Liver (tissue), 10 donors: ENCODE measurements at places on chromosomes 6 and 20. TPM values are rescaled to one million over a fixed set of nuclear protein-coding genes. Genes with fewer than 3 reads are reported as not detected.
A peak's percentile ranks its signal among the peaks of the same experiment; 100 is the strongest.

DNA sequence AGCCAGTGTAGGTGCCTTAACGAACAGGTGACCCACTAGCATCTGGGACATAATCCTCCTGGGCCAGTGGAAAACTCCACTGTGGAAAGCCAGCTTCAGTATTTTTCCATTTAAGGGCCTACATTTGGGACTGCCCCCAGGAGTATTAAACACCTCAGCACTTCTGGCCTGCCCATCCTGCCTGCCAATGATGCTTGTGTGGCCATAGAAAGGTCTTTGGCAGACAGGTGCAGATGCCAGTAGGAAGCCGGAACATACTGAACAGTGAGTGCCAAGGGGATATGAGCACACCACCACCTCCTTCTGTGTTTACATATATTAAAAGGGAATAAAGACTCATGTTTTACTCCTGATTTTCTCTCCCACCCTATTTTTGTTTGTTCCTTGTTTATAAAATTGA, 19.9 kb downstream of the MCM8 start:
- peaks cover 8% of the 10 kb centered on the region for H3K36me3 ChIP-seq
- no peak for DNase-seq
- H3K27ac ChIP-seq, result no peak overlapping the region
- no peak overlapping the region for H3K4me3 ChIP-seq
- no peaks in the 10 kb centered on the region for H3K4me1 ChIP-seq

DNA sequence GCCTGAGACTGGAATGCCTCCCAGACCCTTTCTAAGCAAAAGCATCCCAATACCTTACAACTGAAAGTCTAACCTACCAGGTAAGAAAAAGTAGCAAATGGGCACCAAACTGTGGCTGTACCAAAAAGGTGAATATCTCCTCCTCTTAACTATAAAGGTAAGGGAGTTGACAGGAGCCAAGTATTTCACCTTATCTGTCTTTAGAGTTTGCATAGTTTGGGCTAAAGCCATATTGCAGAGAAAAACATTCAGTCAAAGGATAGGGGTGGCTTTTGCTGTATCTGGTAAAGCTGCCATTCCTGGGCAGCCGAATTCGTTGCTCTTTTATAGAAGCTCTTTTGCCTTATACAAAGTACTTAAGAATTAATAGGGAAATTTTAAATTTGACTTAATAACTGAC, 38.1 kb downstream of the PHF3 start:
- H3K36me3 ChIP-seq, result no peaks in the 10 kb centered on the region
- no peak overlapping the region for H3K4me3 ChIP-seq
- peaks cover 19% of the 10 kb centered on the region for H3K4me1 ChIP-seq
- no peak overlapping the region for H3K27ac ChIP-seq

DNA sequence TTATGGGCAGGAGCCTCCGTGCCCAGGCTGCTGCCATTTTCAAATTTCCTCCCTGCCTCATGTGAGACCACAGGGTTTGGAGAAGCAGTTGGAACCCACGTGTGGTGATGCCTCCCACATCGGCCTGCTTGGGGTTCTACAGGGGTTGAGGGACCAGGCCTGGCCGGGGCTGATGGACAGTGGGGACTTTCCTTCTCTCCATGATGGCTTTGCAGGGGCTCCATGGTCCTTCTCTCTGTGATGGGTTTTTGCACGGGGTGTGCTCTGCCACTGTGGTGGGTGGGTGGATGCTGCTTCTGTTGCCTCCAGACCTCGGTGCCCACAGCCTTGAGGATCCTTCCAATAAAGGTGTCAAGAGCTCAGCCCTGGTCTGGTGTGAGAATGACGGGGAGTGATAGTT, 54.4 kb downstream of the ADNP start:
- H3K36me3 ChIP-seq, result no peaks in the 10 kb centered on the region
- DNase-seq, result no peak
- no peaks in the 10 kb centered on the region for H3K27me3 ChIP-seq
- no peaks in the 10 kb centered on the region for H3K4me1 ChIP-seq
- H3K4me3 ChIP-seq, result no peak overlapping the region

DNA sequence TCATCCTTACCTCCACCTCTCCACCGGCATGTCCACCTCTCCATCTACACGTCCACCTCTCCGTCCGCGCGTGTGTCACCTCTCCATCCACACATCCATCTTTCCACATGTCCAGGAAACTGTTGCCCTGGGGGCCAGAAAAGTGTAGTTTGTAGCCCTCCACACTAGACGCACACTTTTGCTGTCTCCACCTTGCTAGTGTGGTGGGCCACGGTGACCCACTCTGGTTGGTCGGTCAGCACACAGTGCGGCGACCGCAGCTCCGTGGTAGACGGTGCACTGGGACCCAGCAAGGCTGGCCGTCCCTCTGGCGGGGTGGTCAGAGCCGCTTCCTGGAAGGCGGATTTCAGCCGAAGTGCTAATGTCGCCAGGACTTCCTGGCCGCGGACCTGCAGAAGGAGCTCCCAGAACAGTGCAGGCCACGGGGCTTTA, 268.6 kb downstream of the DLL1 start:
- H3K27ac ChIP-seq, result no peak overlapping the region
- DNase-seq, result no peak
- H3K36me3 ChIP-seq, result no peaks in the 10 kb centered on the region
- H3K4me1 ChIP-seq, result peaks cover 15% of the 10 kb centered on the region
- H3K27me3 ChIP-seq, result no peaks in the 10 kb centered on the region

GRCh38 chr6:134564705-134565104, 246.8 kb upstream of the SGK1 start:
- H3K27me3 ChIP-seq, result no peaks in the 10 kb centered on the region
- H3K4me3 ChIP-seq, result no peak overlapping the region
- H3K36me3 ChIP-seq, result no peaks in the 10 kb centered on the region

DNA sequence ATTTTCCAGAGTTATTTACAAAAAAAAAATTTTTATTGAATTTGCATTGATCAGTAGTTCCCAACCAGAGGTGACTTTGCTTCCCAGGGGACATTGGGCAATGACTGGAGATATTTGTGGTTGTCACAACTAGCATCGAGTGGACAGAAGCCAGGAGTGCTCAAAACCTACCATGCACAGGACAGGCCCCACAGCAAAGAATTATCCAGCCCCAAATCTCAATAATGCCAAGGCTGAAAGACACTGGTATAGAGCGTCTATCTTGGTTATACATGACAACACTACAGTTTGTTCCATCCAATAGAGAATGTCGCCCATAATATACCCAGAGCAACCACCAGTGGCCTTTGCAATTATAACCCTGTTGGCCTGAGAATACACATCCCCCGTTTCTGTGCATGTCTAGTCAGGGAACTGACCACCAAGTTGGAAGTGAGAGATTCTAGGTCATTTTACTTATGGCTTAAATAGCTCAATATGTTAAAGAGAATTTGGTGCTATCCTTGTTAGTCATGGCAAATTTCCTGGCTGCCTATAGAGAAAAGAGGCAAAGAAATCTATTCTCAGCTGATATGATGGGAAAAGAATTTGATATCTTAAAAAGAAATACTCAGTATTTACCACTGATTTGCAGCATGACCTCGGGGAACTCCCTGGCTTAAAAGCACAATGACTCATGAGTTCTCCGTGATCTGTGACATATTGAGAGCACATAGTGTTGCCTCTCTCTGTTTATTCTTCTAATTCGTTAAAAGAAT, 76.0 kb upstream of the ADTRP start:
- H3K27ac ChIP-seq, result peak overlapping the region; percentile 99
- peaks cover 4% of the 10 kb centered on the region for H3K36me3 ChIP-seq
- no peak overlapping the region for H3K4me3 ChIP-seq
- H3K27me3 ChIP-seq, result no peaks in the 10 kb centered on the region
- H3K4me1 ChIP-seq, result peaks cover 9% of the 10 kb centered on the region

SPATS1 gene
- total RNA-seq, result not detected
